ENCODE measurements at places on chromosomes 4 and X.

GRCh38 chr4:137692205-137692604, 159.9 kb upstream of the PCDH18 start:
- DNase-seq: no peak

GRCh38 chrX:154411981-154412340, 622 bp downstream of the TAFAZZIN start:
- no peak for DNase-seq

GRCh38 chr4:155758481-155759371, at the start of gene GUCY1B1:
GUCY1B1 (plus strand) TSS chr4:155759021; CDS start chr4:155759141, 120 bp downstream.
- DNase-seq: peak; percentile 95

DNA sequence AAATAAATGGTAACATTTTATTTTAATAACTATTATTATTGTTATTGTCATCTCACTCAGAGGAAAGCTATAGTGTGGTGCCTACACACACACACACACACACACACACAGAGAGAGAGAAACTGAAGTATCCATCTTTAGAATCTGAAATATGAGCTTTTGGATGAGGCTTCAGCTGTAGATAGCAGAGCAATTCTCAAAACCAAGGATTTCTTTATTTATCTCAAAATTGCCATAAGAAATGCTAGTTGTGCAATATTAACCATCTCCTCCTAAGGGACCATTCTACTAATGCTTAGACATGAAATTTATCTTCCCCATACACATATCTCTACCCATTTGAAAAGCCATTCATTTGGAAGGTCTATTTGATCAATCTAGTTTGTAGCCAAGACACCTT, 50.1 kb upstream of the SGMS2 start:
- DNase-seq: no peak

GRCh38 chrX:110316351-110317060, 1.4 kb downstream of the AMMECR1 start:
- no peak for DNase-seq

- DNase-seq: no peak
Measured at GRCh38 chr4:75800972-75801371, 76.6 kb downstream of the USO1 start.

- no peak for DNase-seq
Measured at GRCh38 chrX:28205126-28205525, 223.9 kb upstream of the DCAF8L1 start.

DNA sequence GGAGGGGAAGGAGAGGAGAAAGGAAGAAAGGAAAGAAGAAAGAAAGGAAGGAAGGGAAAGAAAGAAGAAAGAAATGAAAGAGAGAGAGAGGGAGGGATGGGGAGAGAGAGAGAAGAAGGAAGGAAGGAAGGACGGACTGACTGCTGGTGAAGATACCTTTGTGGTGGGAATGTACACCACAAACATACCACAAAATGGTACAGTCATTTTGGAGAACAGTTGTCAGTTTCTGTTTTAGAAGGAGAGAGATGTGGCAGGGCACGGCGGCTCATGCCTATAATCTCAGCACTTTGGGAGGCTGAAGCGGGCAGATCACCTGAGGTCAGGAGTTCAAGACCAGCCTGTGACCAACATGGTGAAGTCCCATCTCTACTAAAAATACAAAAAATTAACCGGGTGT, 40.0 kb upstream of the SHISA3 start:
- DNase-seq: no peak

All from left lung (tissue), 14 donors.